ENCODE measurements at places on chromosomes 4 and X. TPM values are rescaled to one million over a fixed set of nuclear protein-coding genes. Genes with fewer than 3 reads are reported as not detected.

GRCh38 chrX:49129427-49129826 lies 5.9 kb upstream of the GPKOW start:
- no peak overlapping the region for H3K27ac ChIP-seq
- H3K27me3 ChIP-seq = no peaks in the 10 kb centered on the region
- no peaks in the 10 kb centered on the region for H3K36me3 ChIP-seq
- no peak overlapping the region for H3K4me3 ChIP-seq
- H3K4me1 ChIP-seq = no peaks in the 10 kb centered on the region
- DNase-seq = no peak

Gene CLDN2
- total RNA-seq = not detected

DNA sequence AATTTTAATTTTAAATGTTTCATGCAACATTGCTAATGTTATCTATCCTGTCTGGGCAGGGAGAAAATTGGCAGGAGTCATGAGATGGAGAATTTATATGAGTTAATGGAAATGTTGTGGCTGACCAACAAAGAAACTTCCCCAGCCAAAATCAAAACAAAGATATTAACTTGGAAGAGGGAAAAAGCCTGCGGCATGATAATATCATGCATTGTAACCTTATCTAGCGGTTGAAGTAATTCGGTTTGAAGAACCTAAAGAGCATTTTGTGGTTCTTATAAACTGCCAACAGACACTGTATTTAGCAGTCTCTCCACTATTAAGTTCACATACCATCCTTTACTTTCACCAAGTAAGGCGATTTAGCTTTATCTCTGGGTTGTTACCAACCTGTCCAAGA lies 42.3 kb downstream of the DKK2 start:
- no peak overlapping the region for H3K4me3 ChIP-seq
- H3K27ac ChIP-seq = no peak overlapping the region
- DNase-seq = no peak
- no peaks in the 10 kb centered on the region for H3K36me3 ChIP-seq

DNA sequence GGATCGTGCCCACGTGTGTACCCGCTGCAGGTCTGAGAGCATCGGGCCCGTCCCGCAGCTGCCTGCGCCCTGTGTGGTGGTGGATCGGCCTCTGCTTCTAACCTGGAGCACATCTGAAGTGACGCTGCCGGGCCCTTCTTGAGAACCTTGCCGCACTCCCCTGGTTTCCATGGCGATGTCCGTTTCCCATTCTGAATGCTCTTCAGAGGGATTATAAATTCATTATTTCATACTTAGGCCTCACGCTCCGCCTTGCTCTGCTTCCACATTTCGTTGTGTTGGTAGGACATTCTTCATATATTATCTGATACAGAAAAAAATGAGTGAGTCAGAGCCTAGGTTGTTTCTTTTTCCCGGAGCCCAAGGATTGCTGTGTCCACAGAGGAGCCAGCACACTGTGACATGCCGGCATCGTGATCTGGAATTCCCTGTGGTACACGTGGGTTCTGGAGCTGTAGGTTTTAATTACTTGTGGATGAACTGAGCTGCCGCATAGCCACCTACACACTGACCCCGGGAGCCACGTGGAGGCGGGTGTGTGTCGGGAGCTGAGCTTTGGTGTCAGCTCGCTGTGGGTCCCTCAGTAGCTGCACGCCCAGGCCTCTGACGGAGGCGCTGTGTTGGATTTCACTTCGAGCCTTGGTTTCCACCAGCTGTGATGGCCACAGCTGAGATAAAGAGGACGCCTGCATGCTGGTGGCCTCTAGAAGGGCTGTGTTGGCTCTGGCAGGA lies 63.4 kb downstream of the PSAPL1 start:
- no peak for DNase-seq
- no peak overlapping the region for H3K4me3 ChIP-seq
- no peaks in the 10 kb centered on the region for H3K36me3 ChIP-seq
- H3K27me3 ChIP-seq = no peaks in the 10 kb centered on the region
- H3K4me1 ChIP-seq = peaks cover 14% of the 10 kb centered on the region
- peak overlapping the region; percentile 52 for H3K27ac ChIP-seq

All from sigmoid colon (tissue), 7 donors.